ENCODE measurements at places on chromosomes 7 and 10. TPM values are rescaled to one million over a fixed set of nuclear protein-coding genes. Genes with fewer than 3 reads are reported as not detected.

Gene MYH16
- not detected for total RNA-seq

Gene ABCA13
- total RNA-seq: 0.13 TPM

Gene PAPOLB
- total RNA-seq: 0.39 TPM

Gene ADAM22
- total RNA-seq: 1.0 TPM

Gene C7orf33
- total RNA-seq: not detected

Gene TRIM50
- not detected for total RNA-seq

Gene SUN3
- not detected for total RNA-seq

Gene PPP1R9A
- total RNA-seq: under 0.01 TPM

Gene C10orf71
- total RNA-seq: under 0.01 TPM

Gene AGBL3
- 1.8 TPM for total RNA-seq

Gene CCT6A
- 155 TPM for total RNA-seq

Gene FXYD4
- not detected for total RNA-seq

Measured in articular chondrocyte of knee joint (primary cell).